ENCODE measurements at places on chromosomes 13 and 19. TPM values are rescaled to one million over a fixed set of nuclear protein-coding genes. Genes with fewer than 3 reads are reported as not detected.

- peak within 1 kb of the TSS; percentile 46 for H3K4me3 ChIP-seq
- H3K27me3 ChIP-seq: no peaks in the 10 kb centered on the region
- H3K36me3 ChIP-seq: no peaks in the 10 kb centered on the region
- DNase-seq: peak; percentile 17
These were observed at the start of gene ATP12A for GRCh38 chr13:24680258-24680920. TSS of gene ATP12A (plus strand) at chr13:24680408. CDS start at chr13:24680744, 336 bp downstream.

DNA sequence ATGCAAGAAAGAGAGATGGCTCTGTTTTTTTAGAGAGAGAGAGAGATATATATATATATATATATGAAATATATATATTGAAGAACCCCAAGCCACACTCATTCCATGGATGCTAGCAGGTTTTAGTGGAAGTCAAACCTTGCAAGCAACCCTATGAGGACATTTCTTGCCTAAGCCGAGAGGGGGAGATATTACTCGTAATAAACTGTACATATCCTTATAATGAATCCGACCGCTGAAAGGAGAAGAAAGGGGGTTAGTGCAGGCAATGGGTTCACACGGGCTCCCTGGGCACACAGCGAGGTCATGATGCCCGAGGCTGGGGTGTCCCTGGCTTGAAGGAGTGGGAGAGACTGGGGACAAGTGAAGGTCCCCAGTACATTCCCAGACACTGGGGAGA is 78.3 kb downstream of the IER2 start:
- H3K4me1 ChIP-seq: no peaks in the 10 kb centered on the region
- no peak overlapping the region for H3K4me3 ChIP-seq
- H3K27me3 ChIP-seq: peaks cover 4% of the 10 kb centered on the region
- H3K36me3 ChIP-seq: no peaks in the 10 kb centered on the region
- H3K27ac ChIP-seq: no peak overlapping the region
- DNase-seq: no peak

DNA sequence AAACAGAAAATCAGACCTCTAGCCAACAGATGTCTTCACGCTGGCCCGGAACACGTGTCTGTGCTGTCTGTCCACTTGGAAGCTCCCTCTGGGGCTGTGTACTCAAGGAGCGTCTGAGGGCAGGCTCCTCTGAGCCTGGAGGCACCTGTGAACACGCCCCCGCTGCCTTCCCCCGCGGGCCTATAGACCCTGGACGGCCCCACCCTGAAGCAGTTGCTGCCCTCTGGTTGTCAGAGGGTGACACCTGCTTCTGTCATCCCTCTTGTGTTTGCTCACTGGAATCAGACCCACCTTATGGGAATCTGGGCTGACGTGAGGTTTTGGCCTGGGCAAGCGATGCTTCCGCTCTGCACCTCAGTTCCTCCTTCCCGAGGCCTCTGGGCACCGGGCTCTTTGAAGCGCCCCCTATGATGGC is 19.2 kb downstream of the EPN1 start:
- H3K27ac ChIP-seq: no peak overlapping the region
- H3K27me3 ChIP-seq: no peaks in the 10 kb centered on the region
- H3K4me3 ChIP-seq: no peak overlapping the region
- DNase-seq: no peak
- no peaks in the 10 kb centered on the region for H3K4me1 ChIP-seq
- H3K36me3 ChIP-seq: peaks cover 55% of the 10 kb centered on the region

DNA sequence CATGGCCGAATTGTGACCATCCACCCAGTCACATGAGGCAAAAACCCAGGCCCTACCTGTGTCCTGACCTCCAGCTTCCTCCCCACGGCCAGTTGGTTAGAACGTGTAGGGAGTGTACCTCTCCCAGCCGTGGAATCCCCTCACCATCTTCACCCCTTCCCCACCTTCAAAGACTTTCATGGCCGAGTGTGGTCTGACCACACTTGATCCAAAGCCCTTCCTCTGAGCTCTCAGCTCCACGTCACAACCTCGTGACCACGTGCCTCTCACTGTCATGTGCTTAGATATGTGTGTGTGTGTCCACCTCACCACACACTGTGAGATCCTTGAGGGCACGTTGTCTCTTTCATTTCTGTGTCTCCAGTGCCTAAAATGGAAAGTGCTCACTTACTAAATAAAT is 48.6 kb upstream of the UBE2L5 start:
- no peak for DNase-seq
- H3K36me3 ChIP-seq: no peaks in the 10 kb centered on the region
- H3K4me3 ChIP-seq: no peak overlapping the region
- H3K27ac ChIP-seq: no peak overlapping the region

Gene CELF5
- 0.36 TPM for total RNA-seq

Gene CALR
- total RNA-seq: 980 TPM

Gene POLR1D
- total RNA-seq: 114 TPM
